NCI-H510A treated with DMSO at 0.1 percent for 48 hours (cell line): ENCODE measurements at places on chromosomes 16 and 17.

- no peak for DNase-seq
These were observed 137.7 kb upstream of the MYOCD start for GRCh38 chr17:12528036-12528435.

DNA sequence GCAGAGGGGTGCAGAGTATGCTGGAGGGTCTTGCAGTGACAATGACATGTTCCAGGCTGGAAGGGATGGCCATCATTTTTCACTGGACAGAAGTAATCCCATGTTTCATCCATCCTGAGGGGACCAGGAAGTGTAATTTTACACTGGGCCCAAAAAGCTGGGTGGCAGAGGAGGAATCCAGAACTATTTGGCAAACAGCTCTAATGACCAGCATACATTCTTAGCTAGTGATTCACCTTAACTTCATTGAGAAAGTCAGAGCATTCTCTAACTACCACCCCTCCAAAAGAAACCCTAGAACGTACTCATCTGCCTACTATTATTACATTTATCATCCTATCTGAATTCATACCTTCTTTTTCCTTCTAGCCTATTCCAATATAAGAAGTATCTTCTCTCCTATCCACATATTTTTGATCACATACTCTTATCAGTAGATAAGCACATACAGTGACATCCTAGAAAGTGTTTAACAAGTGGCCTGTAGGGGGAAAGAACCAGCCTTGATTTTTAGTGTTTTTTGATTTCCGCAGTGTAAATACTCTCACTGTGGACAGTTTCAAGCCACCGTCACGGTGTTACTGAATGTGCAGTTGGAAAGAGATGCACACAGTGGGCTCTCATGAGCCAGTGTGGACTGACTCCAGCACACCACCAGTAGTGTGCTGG lies 118.1 kb downstream of the FTO start:
- DNase-seq: no peak

- DNase-seq: no peak
These were observed 23.4 kb upstream of the IL17C start for GRCh38 chr16:88614818-88615580.

- DNase-seq: no peak
These were observed 49.7 kb upstream of the PMFBP1 start for GRCh38 chr16:72221630-72222024.

DNA sequence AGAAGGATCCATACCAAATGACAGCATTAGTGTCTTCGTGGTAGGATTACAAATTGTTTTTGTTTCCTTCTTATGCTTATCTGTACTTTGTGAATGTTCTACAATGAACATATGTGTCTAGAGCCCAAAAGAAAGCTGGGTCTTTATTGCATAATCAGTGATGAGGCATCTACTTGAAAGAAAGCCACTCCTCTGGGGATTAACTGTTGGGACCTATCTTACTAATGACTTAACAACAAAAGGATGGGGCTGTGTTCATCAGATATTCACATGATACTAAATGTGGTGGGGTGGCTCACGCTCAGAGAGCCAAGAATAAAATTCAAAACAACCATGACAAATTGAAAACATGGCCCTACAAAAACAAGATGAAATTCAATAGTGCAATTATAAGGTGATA lies 160.2 kb downstream of the RGS9 start:
- no peak for DNase-seq

- DNase-seq: peak; percentile 49
These were observed 72.5 kb downstream of the MAP2K6 start for GRCh38 chr17:69486779-69487637.

DNA sequence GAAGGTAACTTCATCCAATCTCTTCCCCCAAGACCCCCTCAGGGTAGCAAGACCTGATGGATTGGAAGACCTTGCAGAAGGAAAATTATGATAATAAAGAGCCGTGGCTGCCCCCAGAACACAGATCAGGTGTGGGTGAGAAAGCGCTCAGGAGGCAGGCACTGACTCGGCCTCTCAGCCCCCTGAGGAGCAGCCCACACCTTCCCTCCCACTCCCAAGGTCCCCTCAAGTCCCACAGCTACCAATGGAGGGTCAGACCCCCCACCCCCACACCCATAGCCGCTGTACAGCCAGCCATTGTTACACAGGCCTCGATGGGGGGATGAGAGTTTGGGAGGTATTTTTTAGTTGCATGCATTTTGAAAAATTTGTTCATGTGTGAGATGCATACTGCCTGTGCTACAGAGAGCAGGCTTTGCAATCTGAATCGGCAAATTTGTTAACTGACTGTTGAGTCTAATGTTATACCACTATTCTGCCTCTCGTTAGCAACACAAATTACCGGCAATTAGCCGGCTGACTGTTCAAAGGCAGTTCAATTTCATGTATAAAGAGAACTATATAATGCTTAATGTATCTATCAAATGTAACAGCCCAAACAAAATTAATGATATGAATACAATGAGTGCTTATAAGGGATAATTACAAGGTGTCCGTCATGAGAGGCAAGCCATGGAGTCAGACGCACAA lies 211.7 kb downstream of the C16orf78 start:
- no peak for DNase-seq

- no peak for DNase-seq
These were observed 35.6 kb downstream of the MAP2K6 start for GRCh38 chr17:69450131-69450530.

GRCh38 chr17:75487351-75488070 lies 27.8 kb downstream of the CASKIN2 start:
- DNase-seq: no peak

- no peak for DNase-seq
These were observed 93.9 kb downstream of the GSG1L start for GRCh38 chr16:27969574-27969973.

DNA sequence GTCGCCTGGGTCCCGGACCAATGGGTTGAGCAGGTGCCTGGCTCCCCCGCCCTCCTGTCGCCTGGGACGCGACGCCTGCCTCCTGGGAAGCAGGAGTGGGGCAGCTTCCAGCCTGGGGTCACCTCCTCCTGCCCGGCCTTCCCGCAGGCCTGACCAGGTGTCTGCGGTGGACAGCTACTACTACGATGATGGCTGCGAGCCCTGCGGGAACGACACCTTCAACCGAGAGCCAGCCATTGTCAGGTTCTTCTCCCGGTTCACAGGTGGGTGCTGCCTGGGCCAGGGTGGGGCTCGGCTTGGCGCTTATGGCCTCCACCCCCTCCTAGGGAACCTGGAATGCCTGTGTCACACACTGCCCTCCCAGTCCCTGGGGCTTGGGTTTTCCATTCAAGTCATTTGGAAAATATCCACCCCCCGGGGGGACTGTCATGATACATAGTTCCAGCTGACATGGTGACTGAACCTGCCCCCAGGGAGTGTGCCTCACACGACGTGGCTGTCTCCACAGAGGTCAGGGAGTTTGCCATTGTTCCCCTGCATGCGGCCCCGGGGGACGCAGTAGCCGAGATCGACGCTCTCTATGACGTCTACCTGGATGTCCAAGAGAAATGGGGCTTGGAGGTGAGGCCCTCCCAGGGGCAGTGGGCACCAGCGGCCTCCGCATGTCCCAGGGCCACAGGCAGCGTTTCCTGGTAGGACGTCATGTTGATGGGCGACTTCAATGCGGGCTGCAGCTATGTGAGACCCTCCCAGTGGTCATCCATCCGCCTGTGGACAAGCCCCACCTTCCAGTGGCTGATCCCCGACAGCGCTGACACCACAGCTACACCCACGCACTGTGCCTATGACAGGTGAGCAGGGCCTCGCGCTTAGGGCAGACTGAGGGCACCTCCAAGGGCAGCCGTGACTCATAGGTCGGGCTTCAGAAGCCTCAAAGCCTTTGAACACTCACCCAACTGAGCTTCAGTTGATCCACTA lies 2.3 kb downstream of the DNASE1 start:
- no peak for DNase-seq

GRCh38 chr17:82202981-82203380 lies 9.7 kb downstream of the CCDC57 start:
- no peak for DNase-seq

DNA sequence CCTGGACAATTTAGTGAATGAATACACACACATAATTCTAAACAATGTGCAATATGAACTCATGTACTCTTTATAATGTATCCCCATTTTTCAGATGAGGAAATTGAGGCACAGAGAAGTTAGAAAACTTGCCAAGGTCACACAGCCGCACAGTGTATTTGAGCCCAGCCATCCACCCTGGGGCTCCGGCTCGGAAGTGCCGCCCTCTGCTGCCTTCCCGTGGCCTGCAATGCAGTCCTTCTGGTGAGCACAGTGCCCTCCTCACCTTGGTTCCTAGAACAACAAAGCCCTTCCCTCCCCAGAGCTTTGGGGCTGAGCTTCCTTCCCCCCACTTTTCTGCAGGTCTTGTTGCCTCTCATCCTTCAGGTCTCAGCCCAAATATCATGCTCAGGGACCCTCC lies 63.7 kb downstream of the C16orf78 start:
- no peak for DNase-seq

GRCh38 chr17:59413014-59413766 lies 81.7 kb downstream of the YPEL2 start:
- DNase-seq: no peak

DNA sequence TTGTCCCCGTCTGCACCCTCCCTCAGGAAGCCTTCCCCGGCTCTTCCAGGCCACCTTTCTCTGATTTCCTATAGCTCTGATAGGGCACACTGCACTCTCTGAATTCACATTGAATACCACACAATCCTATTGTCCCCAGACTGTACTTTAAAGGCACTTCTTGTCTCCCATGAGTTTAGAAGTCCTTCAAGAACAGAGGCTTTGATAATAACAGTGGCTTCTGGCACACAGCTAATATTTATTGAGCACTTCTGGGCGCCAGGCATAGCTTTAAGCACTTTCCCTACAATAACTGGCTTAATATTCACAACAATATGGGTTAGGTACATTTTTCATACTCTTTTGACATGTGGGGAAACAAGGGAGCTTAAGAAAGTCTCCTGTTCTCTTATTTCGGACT lies 169.7 kb upstream of the IRX6 start:
- no peak for DNase-seq

- DNase-seq: no peak
These were observed 20.8 kb upstream of the ZNF423 start for GRCh38 chr16:49876716-49877129.

DNA sequence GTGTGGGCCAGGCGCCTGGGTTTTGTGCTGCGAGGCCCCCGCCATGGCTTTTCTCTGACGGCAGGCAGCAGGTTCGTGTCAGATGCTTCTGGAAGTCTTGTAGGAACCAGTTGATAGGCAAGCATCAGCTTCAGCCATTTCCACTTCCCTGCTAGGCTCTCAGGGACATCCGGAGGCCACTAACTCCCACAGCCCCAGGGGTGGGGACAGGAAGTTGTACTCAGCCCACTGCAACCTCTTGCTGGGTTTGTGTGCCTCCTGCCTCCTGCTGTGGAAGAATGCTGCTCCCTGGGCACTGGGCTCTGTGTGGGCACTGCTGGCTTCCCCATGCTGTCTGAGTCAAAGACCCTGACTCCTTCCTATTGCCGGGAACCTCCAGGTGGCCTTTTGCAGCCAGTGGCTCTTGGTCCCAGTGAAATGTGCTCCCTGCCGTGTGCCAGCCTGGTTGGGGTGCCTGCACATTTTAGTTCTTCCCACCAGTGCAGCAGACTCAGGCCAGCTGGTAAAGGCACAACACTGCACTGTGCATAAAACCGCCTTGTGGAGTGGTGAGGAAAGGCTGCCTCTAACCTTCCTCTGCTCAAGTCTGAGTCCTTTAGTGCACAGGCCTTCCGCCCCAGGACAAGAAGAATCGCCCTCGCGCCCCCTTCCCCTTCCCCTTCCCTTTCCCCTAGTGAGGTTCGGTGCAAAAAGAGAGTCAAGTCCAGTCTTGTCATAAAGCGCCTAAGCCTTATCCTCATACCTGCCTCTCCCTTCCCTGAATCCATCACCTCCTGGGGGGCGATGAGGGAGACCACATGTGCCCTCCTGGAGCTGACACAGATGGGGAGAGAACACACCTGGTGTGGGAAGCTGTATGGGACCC lies 16.6 kb downstream of the LDHD start:
- DNase-seq: no peak

DNA sequence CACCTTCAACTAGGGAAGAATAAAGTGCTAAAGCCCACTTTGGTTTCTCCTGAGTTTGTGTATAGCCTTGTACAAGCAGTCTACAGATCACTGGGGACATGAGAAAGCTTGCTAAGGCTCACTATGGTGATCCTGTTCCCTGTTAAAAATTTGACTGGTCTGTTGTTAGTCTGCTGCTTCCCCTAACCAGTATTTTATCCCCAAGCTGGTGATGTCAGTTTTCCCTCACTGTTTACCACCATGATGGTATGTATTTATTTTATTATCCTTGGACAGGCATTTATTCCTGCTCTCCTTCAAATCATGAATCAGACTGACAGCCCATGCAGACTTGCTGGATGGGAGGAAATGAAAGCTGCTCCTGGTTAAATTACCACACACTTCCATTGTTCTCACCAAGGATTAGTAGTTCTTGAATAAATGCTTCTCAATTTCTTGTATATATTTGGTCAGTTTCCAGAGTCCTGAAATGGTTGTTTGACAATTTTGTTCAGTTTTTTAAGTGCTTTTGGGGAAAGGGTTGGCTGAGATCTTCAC lies 99.6 kb downstream of the CA4 start:
- no peak for DNase-seq

- DNase-seq: no peak
These were observed 45.5 kb upstream of the MMP2 start for GRCh38 chr16:55433535-55433934.

GRCh38 chr16:24745391-24745790 lies 15.9 kb downstream of the TNRC6A start:
- DNase-seq: no peak

DNA sequence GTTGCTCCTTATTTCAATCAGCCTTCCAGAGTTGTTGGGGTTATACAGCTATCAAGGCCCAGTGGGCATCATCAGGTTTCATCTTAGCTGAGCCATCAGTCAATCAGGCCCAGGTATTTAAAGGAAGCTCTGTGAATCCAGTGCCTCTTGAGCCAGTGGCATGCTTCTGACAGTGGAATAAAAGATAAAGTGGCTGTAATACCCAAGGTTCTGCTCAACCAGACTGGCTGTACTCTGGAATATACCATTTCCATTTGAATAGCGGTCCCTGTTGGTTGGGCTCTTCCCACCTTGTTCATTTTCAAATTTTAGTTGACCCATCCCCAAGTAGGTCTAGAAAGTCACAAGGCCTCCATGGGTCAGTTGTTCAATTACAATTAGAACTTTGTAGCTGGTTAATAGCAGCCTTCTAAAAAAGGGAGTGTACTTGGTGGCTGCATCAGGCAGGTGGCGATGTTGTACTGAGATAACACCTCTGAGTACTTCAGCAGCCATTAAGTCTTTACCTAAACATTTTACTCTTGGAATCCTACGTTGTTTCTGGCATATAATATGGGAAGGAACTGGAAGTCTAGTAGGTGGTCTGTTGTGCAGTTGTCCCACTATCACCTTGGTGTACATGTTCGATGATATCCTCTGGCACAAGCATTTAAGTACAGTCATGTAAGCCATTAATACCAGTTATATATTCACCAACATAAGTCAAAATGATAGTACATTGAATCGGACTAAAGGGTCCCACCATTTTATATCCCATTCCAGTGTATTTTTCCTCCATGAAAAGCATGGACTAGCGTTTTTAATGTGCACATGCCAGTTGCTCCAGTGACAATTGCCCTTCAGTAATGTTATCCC lies 294.1 kb downstream of the BCAS3 start:
- peak; percentile 72 for DNase-seq
